ENCODE measurements at places on chromosomes 2 and 18.
A peak's percentile ranks its signal among the peaks of the same experiment; 100 is the strongest.

- no peaks in the 10 kb centered on the region for H3K36me3 ChIP-seq
- peaks cover 6% of the 10 kb centered on the region for H3K4me1 ChIP-seq
- DNase-seq: peak; percentile 52
- H3K27me3 ChIP-seq: peaks cover 65% of the 10 kb centered on the region
- peak overlapping the region; percentile 69 for H3K4me3 ChIP-seq
- H3K27ac ChIP-seq: peak overlapping the region; percentile 7
These were observed 4.6 kb downstream of the LOXL3 start for GRCh38 chr2:74548900-74549826.

DNA sequence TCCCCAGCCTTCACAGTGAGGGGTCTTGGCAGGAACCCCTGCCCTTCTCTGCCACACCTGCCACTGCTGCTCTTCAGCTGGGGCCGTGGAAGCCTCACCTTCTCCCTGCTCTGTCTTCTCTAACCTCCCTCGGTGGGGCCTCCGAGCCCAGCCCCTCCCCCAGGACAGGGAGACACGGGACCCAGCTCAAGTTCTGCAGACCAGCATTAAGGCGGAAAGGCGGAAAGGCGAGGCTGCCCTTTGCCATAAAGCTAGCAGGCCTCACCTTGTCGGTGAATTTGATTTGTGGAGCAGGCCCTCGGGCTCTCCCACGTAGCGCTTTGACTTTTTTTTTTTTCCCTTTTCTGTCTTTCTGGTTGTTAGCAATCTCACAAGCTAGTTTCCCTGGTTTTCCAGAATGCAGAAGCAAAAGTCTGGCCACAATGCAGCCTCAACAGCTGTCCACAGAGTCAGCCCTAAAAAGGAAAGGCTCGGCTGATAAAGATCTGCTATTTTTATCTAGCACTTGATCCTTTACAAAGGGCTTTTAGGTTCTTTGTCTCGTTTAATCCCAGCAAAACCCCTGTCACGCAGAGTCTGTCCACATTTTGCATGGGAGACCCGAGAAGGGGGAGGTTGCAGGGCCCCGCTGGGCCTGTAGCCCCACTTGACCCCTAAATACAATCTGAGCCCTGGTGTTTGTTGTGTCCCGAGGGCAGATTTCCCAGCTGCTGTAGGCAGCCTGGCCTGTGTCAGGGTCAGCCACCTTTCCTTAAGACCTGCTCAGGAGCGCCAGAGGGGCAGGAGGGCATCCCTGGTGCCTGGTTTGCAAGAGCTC, 6.0 kb downstream of the ITM2C start:
- no peaks in the 10 kb centered on the region for H3K27me3 ChIP-seq
- no peak overlapping the region for H3K4me3 ChIP-seq
- H3K4me1 ChIP-seq: peaks cover 69% of the 10 kb centered on the region
- DNase-seq: no peak
- H3K36me3 ChIP-seq: peaks cover 14% of the 10 kb centered on the region

DNA sequence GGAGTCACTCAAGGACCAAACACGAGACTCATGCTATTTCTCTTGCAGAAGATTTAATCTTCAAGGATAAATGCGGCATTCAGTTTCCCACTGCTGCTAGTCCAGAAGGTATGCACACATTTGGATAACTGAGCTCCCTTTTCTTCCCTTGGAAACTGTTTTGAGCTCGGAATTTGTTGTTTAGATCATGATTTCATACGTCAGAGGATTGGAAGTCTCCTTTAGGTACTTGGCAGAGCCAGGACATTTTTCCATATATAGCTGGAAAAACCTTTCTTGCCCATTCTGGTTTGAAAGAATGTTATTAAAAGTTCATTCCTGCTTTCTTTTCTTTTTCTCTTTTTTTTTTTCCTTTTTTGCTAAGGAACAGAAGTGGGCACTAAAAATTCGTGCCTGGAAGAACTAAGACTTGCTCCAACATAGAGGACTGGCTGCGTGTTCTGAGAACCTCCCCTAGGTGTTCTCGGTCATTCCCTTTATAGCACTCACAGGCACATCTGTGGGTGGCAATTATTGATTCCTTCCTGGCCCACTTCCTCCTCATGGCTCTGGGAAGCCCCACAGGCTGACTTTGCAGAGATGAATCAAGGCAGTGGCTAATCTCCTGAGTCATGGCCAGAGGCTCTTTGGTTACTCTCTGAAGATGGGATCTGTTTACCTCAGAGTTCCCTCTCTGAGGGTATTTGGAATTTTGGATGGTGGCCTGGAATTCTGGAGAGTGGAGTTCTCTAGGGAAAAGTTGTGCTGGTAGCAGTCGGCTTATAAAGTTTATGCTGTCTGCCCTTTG, 104.8 kb downstream of the PLCL1 start:
- peaks cover 2% of the 10 kb centered on the region for H3K36me3 ChIP-seq
- no peak for DNase-seq
- no peak overlapping the region for H3K4me3 ChIP-seq
- peaks cover 39% of the 10 kb centered on the region for H3K27me3 ChIP-seq

GRCh38 chr2:51633073-51633472, 601.1 kb upstream of the NRXN1 start:
- no peak for DNase-seq
- no peaks in the 10 kb centered on the region for H3K27me3 ChIP-seq
- H3K36me3 ChIP-seq: no peaks in the 10 kb centered on the region
- H3K4me3 ChIP-seq: no peak overlapping the region

GRCh38 chr2:23053601-23054000, 331.4 kb upstream of the KLHL29 start:
- H3K36me3 ChIP-seq: no peaks in the 10 kb centered on the region
- no peak overlapping the region for H3K27ac ChIP-seq
- no peaks in the 10 kb centered on the region for H3K4me1 ChIP-seq
- H3K27me3 ChIP-seq: no peaks in the 10 kb centered on the region
- no peak overlapping the region for H3K4me3 ChIP-seq
- DNase-seq: no peak

DNA sequence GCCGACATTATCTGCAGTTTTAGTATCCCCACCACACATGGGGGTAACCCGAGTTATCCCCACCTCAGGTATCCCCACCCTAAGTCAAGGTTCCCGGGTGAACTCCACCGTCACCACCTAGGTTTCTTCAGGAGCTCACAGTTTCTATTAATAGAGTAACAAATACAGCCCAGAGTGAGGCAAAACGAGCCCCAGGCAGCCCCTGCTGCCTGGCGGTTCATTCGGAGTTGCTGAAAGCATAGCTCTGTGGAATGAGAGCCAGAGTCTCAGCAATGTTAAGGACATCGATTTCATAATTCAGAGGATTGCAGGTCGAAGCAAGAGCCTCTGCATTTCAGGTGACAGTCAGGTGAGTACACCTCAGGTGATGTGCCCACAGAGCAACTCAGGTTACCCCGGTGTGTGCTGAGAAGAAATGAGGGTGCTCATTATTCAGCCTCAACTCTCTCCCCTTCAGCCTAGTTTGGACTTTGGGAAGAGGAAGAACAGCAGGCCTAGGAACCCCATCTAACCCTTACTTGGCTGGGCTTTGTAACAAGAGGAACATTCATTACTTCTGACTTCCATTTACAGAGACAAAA, 10.7 kb downstream of the SATB2 start:
- H3K36me3 ChIP-seq: no peaks in the 10 kb centered on the region
- H3K4me1 ChIP-seq: no peaks in the 10 kb centered on the region
- no peak overlapping the region for H3K27ac ChIP-seq
- DNase-seq: no peak
- peaks cover 57% of the 10 kb centered on the region for H3K27me3 ChIP-seq

DNA sequence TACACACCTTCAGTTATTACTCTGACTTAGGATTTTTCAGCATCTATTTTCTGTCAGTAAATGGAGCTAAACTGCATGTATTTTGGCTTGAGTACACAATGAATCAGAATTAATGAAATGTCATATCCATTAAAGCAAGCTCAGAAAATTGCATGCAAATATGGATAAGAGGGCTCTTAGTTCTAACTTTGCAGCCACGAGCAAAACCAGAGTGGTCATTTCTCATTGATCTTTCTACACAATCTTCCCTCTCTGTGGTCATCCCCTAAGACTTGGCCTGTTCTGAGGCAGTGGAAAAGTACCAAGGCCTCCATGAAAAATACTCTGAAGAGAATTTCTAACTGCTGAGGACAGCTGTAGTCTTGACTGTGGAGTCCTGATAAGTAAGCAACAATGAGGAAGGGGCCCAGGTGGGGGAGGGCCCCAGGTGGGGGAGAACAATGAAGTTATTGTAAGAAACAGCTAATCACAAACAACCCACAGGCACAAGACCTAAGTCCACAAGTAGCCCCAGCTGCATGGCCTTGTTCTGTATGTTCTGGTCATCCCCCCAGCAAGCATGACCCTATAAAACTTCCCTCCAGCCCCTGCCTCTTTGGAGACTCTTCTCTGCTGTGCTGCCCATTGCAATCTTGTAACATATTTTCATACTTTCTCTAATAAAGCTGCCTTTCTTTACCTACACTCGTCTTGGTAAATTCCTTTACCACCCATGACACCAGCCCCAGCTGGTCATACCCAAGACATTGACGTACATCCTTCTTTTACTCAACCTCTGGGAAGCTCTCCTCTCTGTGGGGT, 230.3 kb downstream of the TDRD15 start:
- H3K36me3 ChIP-seq: no peaks in the 10 kb centered on the region
- H3K4me3 ChIP-seq: no peak overlapping the region
- no peak overlapping the region for H3K27ac ChIP-seq
- no peaks in the 10 kb centered on the region for H3K4me1 ChIP-seq
- no peak for DNase-seq

DNA sequence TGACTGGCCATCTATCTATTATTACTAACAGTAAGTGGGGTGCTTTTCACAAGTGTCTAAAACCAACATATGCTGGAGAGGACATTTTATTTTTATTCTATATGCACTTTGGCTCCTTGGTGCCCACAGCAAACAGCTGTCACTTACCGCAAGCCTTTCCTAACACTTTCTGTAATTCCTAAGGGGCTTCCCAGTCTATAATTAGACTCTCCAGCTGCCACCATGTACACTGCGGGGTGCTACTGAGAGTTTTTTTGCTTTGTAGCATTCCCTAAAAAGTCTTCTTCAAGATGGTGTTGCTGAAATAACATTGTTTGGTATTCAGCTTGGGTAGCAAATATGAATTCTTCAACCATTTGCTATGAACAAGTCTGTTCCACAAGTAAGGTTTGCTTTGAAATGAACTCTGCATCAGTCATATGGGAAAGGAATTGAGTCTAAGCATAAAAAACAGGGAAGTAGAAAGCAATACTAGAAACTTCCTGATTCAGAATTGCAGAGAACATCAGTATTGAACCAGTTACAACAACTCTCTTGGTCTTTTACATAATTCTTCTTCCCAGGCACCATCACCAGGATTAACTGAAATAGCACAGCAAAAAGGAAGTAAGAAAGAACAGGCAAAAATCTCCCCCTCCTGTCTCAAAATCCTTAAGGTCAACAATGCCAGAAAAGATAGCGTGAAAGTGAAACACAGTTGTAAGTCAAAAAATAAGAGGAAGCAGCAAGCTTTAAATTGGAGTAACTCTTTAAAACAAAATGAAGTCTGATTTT, 28.6 kb downstream of the EPB41L3 start:
- no peak overlapping the region for H3K27ac ChIP-seq
- no peak overlapping the region for H3K4me3 ChIP-seq
- no peaks in the 10 kb centered on the region for H3K36me3 ChIP-seq
- no peaks in the 10 kb centered on the region for H3K27me3 ChIP-seq

GRCh38 chr2:133790711-133791110, 222.4 kb upstream of the NCKAP5 start:
- H3K27ac ChIP-seq: no peak overlapping the region
- H3K36me3 ChIP-seq: peaks cover 1% of the 10 kb centered on the region
- no peaks in the 10 kb centered on the region for H3K4me1 ChIP-seq
- no peak overlapping the region for H3K4me3 ChIP-seq

GRCh38 chr18:76137216-76137615, 357.8 kb downstream of the ZNF516 start:
- H3K27ac ChIP-seq: no peak overlapping the region
- no peak overlapping the region for H3K4me3 ChIP-seq
- peaks cover 13% of the 10 kb centered on the region for H3K27me3 ChIP-seq
- H3K4me1 ChIP-seq: peaks cover 2% of the 10 kb centered on the region
- no peak for DNase-seq

GRCh38 chr2:13638181-13638580, 921.4 kb downstream of the TRIB2 start:
- no peak overlapping the region for H3K27ac ChIP-seq
- H3K4me1 ChIP-seq: no peaks in the 10 kb centered on the region
- H3K4me3 ChIP-seq: no peak overlapping the region
- H3K36me3 ChIP-seq: no peaks in the 10 kb centered on the region

GRCh38 chr2:144085016-144085415, 434.9 kb downstream of the ZEB2 start:
- no peak overlapping the region for H3K27ac ChIP-seq
- H3K27me3 ChIP-seq: no peaks in the 10 kb centered on the region
- DNase-seq: no peak
- H3K4me3 ChIP-seq: no peak overlapping the region
- peaks cover 3% of the 10 kb centered on the region for H3K4me1 ChIP-seq
- peaks cover 6% of the 10 kb centered on the region for H3K36me3 ChIP-seq

- no peak overlapping the region for H3K27ac ChIP-seq
- H3K27me3 ChIP-seq: peaks cover 27% of the 10 kb centered on the region
- no peaks in the 10 kb centered on the region for H3K4me1 ChIP-seq
- H3K36me3 ChIP-seq: no peaks in the 10 kb centered on the region
- no peak for DNase-seq
These were observed 76.2 kb upstream of the ZNF532 start for GRCh38 chr18:58788470-58788869.

- no peak overlapping the region for H3K27ac ChIP-seq
- no peaks in the 10 kb centered on the region for H3K4me1 ChIP-seq
- DNase-seq: no peak
- no peaks in the 10 kb centered on the region for H3K27me3 ChIP-seq
- no peaks in the 10 kb centered on the region for H3K36me3 ChIP-seq
- no peak overlapping the region for H3K4me3 ChIP-seq
These were observed 1380.1 kb downstream of the SUCLG1 start for GRCh38 chr2:83079007-83079406.

- H3K4me3 ChIP-seq: no peak overlapping the region
- DNase-seq: no peak
- H3K27ac ChIP-seq: no peak overlapping the region
- H3K4me1 ChIP-seq: peaks cover 3% of the 10 kb centered on the region
These were observed 79.5 kb upstream of the CTDP1 start for GRCh38 chr18:79600141-79600540.

GRCh38 chr18:40607542-40608148, 1347.4 kb upstream of the PIK3C3 start:
- no peaks in the 10 kb centered on the region for H3K36me3 ChIP-seq
- no peak overlapping the region for H3K4me3 ChIP-seq
- H3K4me1 ChIP-seq: no peaks in the 10 kb centered on the region
- H3K27me3 ChIP-seq: no peaks in the 10 kb centered on the region

- peaks cover 25% of the 10 kb centered on the region for H3K4me1 ChIP-seq
- H3K36me3 ChIP-seq: peaks cover 2% of the 10 kb centered on the region
- H3K27me3 ChIP-seq: no peaks in the 10 kb centered on the region
- no peak for DNase-seq
- H3K27ac ChIP-seq: peak overlapping the region; percentile 66
- peak overlapping the region; percentile 20 for H3K4me3 ChIP-seq
These were observed 35.4 kb upstream of the PGAP1 start for GRCh38 chr2:196961889-196962288.

- DNase-seq: no peak
- no peaks in the 10 kb centered on the region for H3K4me1 ChIP-seq
- no peak overlapping the region for H3K4me3 ChIP-seq
- H3K36me3 ChIP-seq: no peaks in the 10 kb centered on the region
- H3K27me3 ChIP-seq: peaks cover 6% of the 10 kb centered on the region
These were observed 90.7 kb upstream of the CTDP1 start for GRCh38 chr18:79588636-79589481.
